ENCODE measurements at places on chromosomes 1 and 21.

DNA sequence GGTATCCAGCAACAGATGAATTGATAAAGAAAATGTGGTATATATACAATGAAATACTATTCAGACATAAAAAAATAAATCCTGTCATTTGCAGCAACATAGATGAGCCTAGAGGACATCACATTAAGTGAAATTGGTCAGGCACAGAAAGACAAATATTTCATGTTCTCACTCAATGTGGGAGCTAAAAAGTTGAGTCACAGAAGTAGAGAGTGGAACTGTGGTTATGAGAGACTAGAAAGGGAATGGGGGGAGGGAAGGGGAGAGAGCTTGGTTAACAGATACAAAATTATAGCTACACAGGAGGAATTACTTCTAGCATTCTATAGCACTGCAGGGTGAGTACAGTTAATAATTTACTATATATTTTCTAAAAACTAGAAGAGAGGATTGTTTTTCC is 37.1 kb upstream of the SERPINC1 start:
- no peaks in the 10 kb centered on the region for H3K4me1 ChIP-seq
- H3K27me3 ChIP-seq, result no peaks in the 10 kb centered on the region
- H3K36me3 ChIP-seq, result peaks cover 29% of the 10 kb centered on the region
- DNase-seq, result no peak

- H3K4me1 ChIP-seq, result no peaks in the 10 kb centered on the region
- no peaks in the 10 kb centered on the region for H3K36me3 ChIP-seq
Observed at GRCh38 chr1:93678491-93678890, 3.1 kb downstream of the BCAR3 start.

DNA sequence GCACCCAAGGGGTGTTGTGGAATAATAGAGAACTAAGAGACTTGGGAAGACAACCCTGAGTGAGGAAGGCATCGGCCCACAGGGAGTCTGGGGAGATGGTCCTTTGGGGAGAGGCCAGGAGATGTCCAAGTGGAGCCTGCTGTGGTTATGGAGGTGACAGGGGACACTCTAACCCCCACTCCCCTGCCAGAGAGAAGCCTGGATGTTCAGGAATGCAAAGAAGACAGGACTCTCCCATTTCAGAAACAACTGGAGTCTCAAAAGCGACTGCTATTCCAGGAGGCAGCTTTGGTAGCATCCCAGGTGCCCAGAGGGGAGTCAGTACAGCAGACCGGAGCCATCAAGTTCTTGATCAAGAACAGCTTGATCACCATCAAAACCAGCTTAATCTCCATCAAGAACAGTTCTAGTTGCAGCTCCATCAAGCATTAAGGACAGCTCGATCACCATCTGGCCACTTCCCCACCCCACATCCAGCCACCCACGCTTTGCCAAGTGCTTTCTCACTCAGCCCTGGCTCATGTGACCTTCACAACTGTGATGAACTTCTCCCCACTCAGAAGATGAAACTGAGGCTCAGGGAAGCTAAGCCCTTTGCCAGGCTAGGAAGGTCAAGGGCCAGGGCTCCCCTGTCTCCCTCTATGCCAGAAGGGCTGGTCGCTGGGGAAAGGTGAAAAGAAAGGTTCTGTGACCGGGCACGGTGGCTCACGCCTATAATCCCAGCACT is 743 bp downstream of the CD52 start:
- no peaks in the 10 kb centered on the region for H3K27me3 ChIP-seq
- peaks cover 26% of the 10 kb centered on the region for H3K4me1 ChIP-seq
- H3K27ac ChIP-seq, result no peak overlapping the region
- H3K36me3 ChIP-seq, result no peaks in the 10 kb centered on the region

- DNase-seq, result no peak
- H3K27me3 ChIP-seq, result no peaks in the 10 kb centered on the region
- no peaks in the 10 kb centered on the region for H3K36me3 ChIP-seq
- no peaks in the 10 kb centered on the region for H3K4me1 ChIP-seq
Observed at GRCh38 chr1:43284546-43285110, 753 bp downstream of the C1orf210 start.

GRCh38 chr1:42981255-42981805 is 22.7 kb upstream of the SLC2A1 start:
- H3K27me3 ChIP-seq, result no peaks in the 10 kb centered on the region
- DNase-seq, result no peak
- H3K4me3 ChIP-seq, result no peak overlapping the region
- no peaks in the 10 kb centered on the region for H3K36me3 ChIP-seq

- 0 out of 2 replicates have a peak, but pooled peaks cover 9% of the 10 kb centered on the region for H3K27me3 ChIP-seq
- peak overlapping the region; percentile 68 for H3K4me3 ChIP-seq
- peak; percentile 79 for DNase-seq
- H3K36me3 ChIP-seq, result no peaks in the 10 kb centered on the region
- peak overlapping the region; percentile 50 for H3K27ac ChIP-seq
Observed at GRCh38 chr1:2194898-2195673, 514 bp upstream of the FAAP20 start.

DNA sequence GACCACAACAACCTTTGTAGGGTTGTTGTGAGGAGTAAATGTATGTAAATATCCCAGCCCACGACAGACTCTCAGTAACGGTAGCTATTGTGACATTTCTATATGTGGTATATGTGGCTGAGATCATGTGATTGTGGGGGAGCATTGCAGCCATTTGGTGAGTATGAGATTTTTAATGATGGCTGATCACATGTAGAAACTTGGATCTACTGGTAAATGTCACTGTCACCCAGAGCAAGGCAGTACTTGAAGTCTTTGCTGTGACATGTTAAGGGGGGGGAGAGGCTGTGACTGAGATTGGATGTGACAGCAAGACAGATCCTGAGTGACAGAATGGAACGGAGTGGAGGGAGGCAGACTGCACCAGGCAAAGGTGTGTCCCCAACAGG is 23.9 kb upstream of the MEF2D start:
- H3K4me3 ChIP-seq, result peak overlapping the region; percentile 33
- H3K27ac ChIP-seq, result peak overlapping the region; percentile 76
- peaks cover 27% of the 10 kb centered on the region for H3K4me1 ChIP-seq
- no peaks in the 10 kb centered on the region for H3K27me3 ChIP-seq
- peak; percentile 35 for DNase-seq
- H3K36me3 ChIP-seq, result no peaks in the 10 kb centered on the region

- no peaks in the 10 kb centered on the region for H3K36me3 ChIP-seq
- peak; percentile 78 for DNase-seq
- no peaks in the 10 kb centered on the region for H3K27me3 ChIP-seq
- peak overlapping the region; percentile 29 for H3K4me3 ChIP-seq
Observed at GRCh38 chr1:39657923-39658485, 13.9 kb downstream of the NT5C1A start.

GRCh38 chr1:32496127-32496526 is 31.3 kb downstream of the ZBTB8B start:
- H3K27ac ChIP-seq, result no peak overlapping the region
- DNase-seq, result no peak
- no peaks in the 10 kb centered on the region for H3K36me3 ChIP-seq
- no peaks in the 10 kb centered on the region for H3K27me3 ChIP-seq

- H3K4me1 ChIP-seq, result no peaks in the 10 kb centered on the region
- H3K27ac ChIP-seq, result no peak overlapping the region
- H3K4me3 ChIP-seq, result no peak overlapping the region
- H3K36me3 ChIP-seq, result no peaks in the 10 kb centered on the region
- no peaks in the 10 kb centered on the region for H3K27me3 ChIP-seq
Observed at GRCh38 chr1:204818998-204819397, 51.7 kb upstream of the NFASC start.

- H3K27ac ChIP-seq, result no peak overlapping the region
- no peak overlapping the region for H3K4me3 ChIP-seq
- H3K27me3 ChIP-seq, result no peaks in the 10 kb centered on the region
- no peak for DNase-seq
- no peaks in the 10 kb centered on the region for H3K4me1 ChIP-seq
Observed at GRCh38 chr1:164191191-164191590, 367.8 kb upstream of the PBX1 start.

- 0 out of 2 replicates have a peak, but pooled peaks cover 2% of the 10 kb centered on the region for H3K36me3 ChIP-seq
- DNase-seq, result peak; percentile 6
- peak overlapping the region; percentile 100 for H3K4me3 ChIP-seq
- H3K4me1 ChIP-seq, result peaks cover 8% of the 10 kb centered on the region
Observed at GRCh38 chr1:6700853-6701436, 671 bp downstream of the DNAJC11 start.

DNA sequence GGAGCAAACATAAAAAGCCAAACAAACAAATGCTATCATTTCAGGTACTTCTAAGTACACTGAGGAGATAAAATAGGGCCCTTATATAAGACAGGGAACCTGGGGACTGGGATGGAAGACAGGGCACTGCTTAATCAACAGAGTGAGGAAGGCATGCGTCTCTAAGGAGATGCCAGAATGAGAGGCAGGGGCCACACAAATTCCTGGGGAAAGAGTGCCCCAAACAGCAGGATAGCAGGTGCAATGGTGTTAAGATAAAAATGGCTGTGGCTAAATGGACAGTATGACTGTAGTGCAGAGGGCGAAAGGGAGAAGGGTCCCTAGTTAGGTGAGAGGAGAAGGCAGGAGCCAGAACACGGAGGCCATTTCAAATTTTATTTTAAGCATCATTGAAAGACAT is 113.9 kb downstream of the ZBTB18 start:
- H3K4me3 ChIP-seq, result no peak overlapping the region
- no peak overlapping the region for H3K27ac ChIP-seq
- no peak for DNase-seq
- no peaks in the 10 kb centered on the region for H3K27me3 ChIP-seq
- H3K36me3 ChIP-seq, result no peaks in the 10 kb centered on the region

- no peak overlapping the region for H3K27ac ChIP-seq
- no peaks in the 10 kb centered on the region for H3K36me3 ChIP-seq
- peak overlapping the region; percentile 80 for H3K4me3 ChIP-seq
- H3K27me3 ChIP-seq, result no peaks in the 10 kb centered on the region
- H3K4me1 ChIP-seq, result no peaks in the 10 kb centered on the region
- DNase-seq, result no peak
Observed at GRCh38 chr1:61740751-61741700, 1.3 kb upstream of the PATJ start.

DNA sequence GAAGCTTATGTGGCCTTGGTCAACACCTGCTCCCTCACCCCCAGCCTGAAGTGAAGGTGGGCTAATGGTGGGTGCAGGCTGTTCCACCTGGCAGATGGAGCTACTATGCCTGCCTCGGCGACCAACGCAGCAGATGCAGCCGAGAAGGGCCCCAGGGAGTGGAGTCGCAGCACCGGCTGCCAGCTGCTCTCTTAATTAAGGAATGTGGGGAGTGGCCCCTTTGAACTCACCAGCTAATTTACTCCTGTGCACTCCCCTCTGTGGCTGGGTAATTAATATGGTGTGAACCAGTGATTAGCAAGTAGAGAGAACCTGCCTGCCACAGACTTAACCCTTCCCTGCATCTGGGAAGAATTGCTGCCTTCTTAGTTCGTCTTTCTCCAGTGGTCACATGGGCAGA is 3.3 kb upstream of the SLAMF8 start:
- no peak overlapping the region for H3K4me3 ChIP-seq
- H3K36me3 ChIP-seq, result no peaks in the 10 kb centered on the region
- DNase-seq, result no peak
- no peaks in the 10 kb centered on the region for H3K27me3 ChIP-seq
- no peak overlapping the region for H3K27ac ChIP-seq

All from MM.1S (cell line).